ENCODE measurements at places on chromosomes 12 and 14. TPM values are rescaled to one million over a fixed set of nuclear protein-coding genes. Genes with fewer than 3 reads are reported as not detected.

- H3K27me3 ChIP-seq = no peaks in the 10 kb centered on the region
- peaks cover 5% of the 10 kb centered on the region for H3K4me1 ChIP-seq
- no peak overlapping the region for H3K4me3 ChIP-seq
- H3K36me3 ChIP-seq = no peaks in the 10 kb centered on the region
These were observed 3.7 kb upstream of the IGF1 start for GRCh38 chr12:102484017-102484416.

DNA sequence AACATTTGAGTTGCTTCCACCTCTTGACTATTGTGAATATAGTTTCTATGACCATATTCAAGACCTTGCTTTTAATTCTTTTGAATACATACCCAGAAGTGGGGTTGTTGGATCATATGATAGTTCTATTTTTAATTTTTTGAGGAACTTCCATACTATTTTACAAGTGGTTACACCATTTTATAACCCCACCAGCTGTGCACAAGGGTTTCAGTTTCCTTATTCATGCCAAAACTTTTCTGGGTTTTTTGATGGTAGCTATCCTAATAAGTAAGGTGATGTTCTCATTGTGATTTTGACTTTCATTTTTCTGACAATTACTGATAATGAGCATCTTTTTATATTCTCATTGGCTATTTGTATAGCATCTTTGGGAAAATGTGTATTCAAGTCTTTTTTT lies 109.4 kb upstream of the GARIN2 start:
- no peaks in the 10 kb centered on the region for H3K4me1 ChIP-seq
- no peaks in the 10 kb centered on the region for H3K27me3 ChIP-seq
- DNase-seq = no peak
- no peak overlapping the region for H3K27ac ChIP-seq
- H3K4me3 ChIP-seq = no peak overlapping the region

DNA sequence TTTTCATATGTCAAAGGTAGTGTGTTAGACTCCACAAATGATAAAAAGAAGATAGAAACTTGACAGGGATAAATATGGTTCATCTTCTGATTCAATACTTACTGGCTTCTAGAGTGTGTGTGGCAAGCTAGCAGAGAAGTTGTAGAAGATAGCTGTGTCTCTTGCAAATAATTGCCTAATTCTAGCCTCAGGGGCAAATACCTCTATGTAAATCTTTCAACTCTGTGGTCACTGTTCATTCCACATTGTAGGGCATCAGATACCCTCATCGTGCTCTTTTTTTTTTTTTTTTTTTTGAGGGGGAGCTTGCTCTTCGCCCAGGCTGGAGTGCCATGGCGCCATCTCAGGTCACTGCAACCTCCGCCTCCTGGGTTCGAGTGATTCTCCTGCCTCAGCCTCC lies 1.7 kb downstream of the OLR1 start:
- no peaks in the 10 kb centered on the region for H3K36me3 ChIP-seq
- H3K27me3 ChIP-seq = no peaks in the 10 kb centered on the region
- no peak for DNase-seq
- H3K4me3 ChIP-seq = no peak overlapping the region
- H3K27ac ChIP-seq = peak overlapping the region; percentile 52

DNA sequence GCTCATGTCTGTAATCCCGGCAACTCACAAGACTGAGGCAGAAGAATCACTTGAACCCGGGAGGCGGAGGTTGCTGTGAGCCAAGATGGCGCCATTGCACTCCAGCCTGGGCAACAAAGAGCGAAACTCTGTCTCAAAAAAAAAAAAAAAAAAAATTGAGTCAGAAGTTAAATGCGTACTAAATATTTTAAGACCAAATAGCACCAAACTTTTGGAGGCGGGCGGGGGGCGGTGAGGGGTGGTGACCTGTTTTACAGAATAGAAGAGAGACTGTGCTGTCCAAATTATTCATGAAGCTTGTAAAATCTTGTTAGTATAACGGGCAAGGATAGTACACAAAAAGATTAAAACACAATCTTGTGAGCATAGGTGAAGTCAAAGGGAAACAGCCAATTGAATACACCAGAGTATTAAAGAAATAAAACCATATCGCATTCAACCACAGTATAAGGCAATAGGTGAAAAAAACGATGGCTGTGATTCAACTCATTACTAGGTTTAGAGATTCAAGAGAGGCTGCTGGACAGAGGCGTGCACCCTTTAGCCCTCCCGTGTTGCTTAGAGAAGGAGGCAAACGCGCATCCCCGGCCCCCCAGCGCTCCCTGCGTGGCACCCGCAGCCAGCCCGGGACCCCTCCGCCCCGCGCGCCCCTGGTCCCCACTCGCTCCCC lies 571 bp downstream of the ZNF891 start:
- H3K36me3 ChIP-seq = peaks cover 12% of the 10 kb centered on the region
- H3K4me1 ChIP-seq = no peaks in the 10 kb centered on the region
- peak overlapping the region; percentile 93 for H3K27ac ChIP-seq
- peak overlapping the region; percentile 98 for H3K4me3 ChIP-seq
- no peaks in the 10 kb centered on the region for H3K27me3 ChIP-seq

DNA sequence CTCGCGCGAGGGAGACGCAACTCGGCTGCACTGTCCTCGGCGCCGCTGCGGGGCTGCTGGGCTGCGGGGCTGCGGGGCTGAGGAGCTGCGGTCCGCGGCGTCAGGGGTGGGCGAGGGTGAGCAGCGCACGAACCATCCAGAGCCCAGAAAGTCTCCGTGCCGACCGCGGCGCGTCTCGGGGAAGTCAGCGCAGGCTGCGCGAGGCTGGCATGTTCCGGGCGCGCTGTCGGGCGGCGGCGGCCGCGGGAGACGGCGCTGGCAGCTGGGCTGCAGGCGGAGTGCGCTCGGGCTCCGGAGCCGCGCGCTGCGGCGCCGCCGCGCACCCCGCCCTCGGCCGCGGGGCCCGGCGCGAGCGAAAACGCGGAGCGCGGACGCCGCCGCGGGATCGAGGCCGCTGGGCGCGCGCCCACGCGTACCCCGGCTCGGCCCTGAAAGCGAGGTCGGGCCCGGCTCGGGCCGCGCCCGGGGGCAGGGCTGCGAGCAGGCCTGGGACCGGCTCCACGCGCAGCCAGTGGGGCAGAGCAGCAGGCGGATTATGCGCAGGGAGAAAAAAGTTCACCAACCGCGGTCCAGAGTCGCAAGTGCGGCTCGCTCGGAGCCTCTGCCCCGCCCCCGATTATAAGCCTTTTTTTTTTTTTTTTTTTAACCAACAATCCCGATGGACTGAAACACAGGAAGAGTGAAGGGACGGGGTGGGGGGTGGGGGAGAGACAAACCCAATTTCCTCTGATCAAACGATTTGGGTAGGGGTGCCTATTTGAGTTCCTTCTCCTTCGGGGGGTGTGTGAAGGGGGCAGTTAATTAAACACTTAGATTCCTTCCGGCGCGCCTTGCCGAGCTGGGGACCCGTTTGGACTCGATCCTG lies at the start of gene PRICKLE1:
Gene PRICKLE1, minus strand, starts transcription at position 282 of the 865 bp plus-strand sequence. CDS start 117,230 bp downstream, outside the sequence.
- no peaks in the 10 kb centered on the region for H3K36me3 ChIP-seq
- H3K27me3 ChIP-seq = peaks cover 14% of the 10 kb centered on the region
- peak; percentile 60 for DNase-seq
- H3K27ac ChIP-seq = peak within 1 kb of the TSS; percentile 58

DNA sequence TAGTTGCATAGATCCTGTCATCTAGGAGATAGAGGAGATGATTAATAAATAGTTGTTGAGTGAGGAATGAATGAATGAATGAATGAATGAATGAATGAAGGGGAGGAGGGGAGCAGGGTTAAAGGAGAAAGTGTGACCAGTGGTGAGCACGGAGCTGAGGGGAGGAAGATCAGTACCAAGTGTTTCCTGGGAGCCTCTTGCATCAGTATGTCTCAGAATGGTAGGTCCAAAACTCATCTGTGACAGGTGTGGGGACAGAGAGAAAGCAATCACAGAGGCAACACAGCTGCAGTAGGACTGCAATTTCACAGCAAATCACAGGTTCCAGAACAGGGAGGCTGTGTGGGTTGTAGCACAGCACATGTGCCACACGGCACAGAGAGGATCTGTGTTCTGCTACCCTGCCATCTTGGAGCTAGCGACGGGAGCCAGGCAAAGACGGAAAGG lies 14.5 kb upstream of the TNFRSF1A start:
- no peaks in the 10 kb centered on the region for H3K36me3 ChIP-seq
- H3K4me1 ChIP-seq = peaks cover 4% of the 10 kb centered on the region
- peaks cover 9% of the 10 kb centered on the region for H3K27me3 ChIP-seq
- H3K4me3 ChIP-seq = no peak overlapping the region

DNA sequence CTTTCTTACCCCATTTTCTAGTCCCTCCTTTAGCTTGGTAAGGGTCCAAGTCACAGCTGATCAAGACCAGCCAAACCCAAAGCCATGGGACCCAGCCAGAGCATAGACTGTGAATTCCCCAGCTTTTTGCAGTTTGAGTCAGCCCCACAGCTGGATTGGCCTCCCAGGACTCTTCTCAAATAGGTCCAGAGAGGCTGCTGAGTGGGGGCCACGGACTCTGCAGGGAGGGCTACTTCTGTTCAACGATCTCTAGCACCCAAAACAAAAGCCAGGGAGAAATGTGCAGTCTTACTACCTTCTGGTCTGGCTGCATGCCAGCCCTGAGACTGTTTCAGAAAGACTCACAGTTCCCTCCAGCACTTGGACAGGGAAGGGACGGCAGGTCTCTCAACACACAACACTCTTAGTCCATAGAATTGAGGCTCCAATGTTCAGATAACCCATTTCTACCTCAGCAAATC lies 1.6 kb downstream of the VDR start:
- peaks cover 23% of the 10 kb centered on the region for H3K27me3 ChIP-seq
- H3K27ac ChIP-seq = peak overlapping the region; percentile 62
- H3K36me3 ChIP-seq = no peaks in the 10 kb centered on the region
- DNase-seq = peak; percentile 76

DNA sequence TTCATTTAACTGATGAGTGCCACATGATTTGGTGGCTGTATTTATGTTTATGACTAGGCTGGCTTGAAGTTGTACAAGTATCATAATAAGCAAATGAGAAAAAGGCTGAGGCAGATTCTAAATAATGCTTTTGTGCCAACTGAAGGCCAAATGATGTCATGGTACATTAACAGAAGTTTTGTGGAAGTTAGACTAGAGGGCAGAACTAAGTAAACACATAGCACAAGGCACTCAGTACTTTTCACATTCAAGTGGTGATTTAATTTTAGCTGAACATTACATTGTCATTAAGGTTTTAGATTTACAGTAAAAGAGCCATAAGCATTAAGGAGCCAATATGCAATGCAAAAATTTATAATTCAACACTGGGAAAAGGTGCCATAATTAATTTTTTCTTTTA lies 21.1 kb downstream of the PPP1CC start:
- no peak overlapping the region for H3K4me3 ChIP-seq
- H3K27ac ChIP-seq = no peak overlapping the region
- DNase-seq = no peak
- H3K27me3 ChIP-seq = no peaks in the 10 kb centered on the region

GRCh38 chr12:114269153-114269552 lies 136.8 kb downstream of the TBX5 start:
- H3K36me3 ChIP-seq = no peaks in the 10 kb centered on the region
- DNase-seq = no peak

DNA sequence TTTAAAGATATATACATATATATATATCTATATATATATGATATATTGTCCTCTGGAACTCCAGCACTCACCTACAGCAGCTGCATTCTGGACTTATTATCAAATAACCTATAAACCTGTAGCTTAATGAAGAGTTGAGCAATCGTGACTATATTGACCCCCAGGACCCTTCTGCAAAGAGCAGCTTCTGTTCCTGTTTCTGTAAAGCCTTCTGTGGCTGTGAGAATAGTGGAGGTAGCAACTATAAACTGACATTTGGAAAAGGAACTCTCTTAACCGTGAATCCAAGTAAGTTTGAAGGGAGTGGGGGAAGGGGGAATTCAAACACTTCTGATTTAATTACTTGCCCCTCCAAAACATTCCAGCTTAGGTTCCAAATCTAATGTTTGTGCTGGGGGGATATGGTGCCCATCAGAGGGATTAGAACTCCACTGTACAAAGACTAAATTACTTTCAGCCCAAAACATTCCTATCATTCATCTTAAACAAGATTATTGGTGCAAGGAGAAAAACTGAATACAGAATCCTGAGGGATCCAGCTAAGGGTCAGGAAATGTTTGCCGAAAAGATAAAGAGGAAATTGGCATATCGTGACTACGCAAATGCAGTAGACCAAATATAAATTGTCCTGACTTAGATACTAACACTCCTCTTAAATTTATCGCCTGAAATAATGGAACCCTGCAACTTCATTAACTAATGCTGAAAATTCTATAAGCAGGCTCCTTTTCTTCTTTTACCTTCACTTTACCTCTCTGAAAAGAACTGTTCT lies 106.1 kb downstream of the DAD1 start:
- no peaks in the 10 kb centered on the region for H3K36me3 ChIP-seq
- no peaks in the 10 kb centered on the region for H3K4me1 ChIP-seq
- no peak overlapping the region for H3K27ac ChIP-seq

DNA sequence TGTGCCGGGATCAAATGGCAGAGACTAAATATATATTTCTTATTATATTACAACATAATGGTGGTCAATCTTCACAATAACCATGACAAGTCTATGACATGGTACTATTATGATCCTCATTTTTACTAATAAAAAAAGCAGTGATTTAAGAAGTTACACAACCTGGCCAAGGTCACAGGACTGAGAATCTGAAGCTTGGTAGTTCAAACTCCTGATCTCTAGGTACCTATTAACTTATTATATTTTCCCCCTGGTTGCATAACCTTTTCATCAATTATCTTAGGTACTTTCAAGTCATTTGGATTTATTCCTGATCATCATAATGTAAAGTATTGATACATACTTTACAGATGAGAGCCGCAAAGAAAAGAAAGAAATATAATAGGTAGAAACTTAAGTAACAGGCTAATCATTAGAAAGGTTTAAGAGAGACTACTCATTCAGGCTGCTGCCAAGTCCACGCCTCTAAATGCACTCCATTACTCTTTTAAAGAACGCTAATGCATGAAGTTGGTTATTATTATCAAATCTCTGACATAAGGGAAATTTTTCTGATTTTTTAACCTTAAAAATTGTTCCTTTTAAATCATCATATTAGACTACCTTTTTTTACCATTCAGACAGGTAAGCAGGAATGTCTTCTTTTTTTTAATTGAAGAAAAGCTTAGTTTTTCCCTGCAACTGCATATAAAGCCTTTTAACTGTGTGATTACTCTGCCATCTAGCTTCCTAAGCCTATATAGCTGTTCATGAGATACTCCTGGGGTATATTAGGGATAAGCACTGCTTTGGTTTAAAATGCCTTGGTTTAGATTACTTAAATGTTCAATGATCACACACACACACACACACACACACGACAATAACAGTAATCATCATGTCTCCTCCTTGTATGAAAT lies 35.6 kb downstream of the RPS29 start:
- peak; percentile 19 for DNase-seq
- H3K27ac ChIP-seq = no peak overlapping the region
- no peaks in the 10 kb centered on the region for H3K36me3 ChIP-seq
- H3K4me1 ChIP-seq = no peaks in the 10 kb centered on the region
- H3K27me3 ChIP-seq = no peaks in the 10 kb centered on the region
- no peak overlapping the region for H3K4me3 ChIP-seq

- H3K27ac ChIP-seq = no peak overlapping the region
- DNase-seq = no peak
- H3K4me1 ChIP-seq = no peaks in the 10 kb centered on the region
- peaks cover 49% of the 10 kb centered on the region for H3K36me3 ChIP-seq
These were observed 36.4 kb downstream of the TRAFD1 start for GRCh38 chr12:112161711-112162110.

Gene MYF6
- not detected for total RNA-seq

Gene BICDL1
- total RNA-seq = not detected

Gene MANSC1
- total RNA-seq = 1.1 TPM

Gene DPPA3
- total RNA-seq = not detected

Data from IMR-90 (cell line).